WTC11 (cell line): ENCODE measurements at places on chromosomes 11 and 22.
A peak's percentile ranks its signal among the peaks of the same experiment; 100 is the strongest.

GRCh38 chr11:121553389-121553788 is 100.6 kb upstream of the SORL1-AS1 start:
- no peak overlapping the region for H3K4me3 ChIP-seq
- H3K4me1 ChIP-seq: no peaks in the 10 kb centered on the region
- H3K36me3 ChIP-seq: peaks cover 51% of the 10 kb centered on the region
- DNase-seq: no peak

- no peaks in the 10 kb centered on the region for H3K27me3 ChIP-seq
- H3K27ac ChIP-seq: no peak overlapping the region
- H3K36me3 ChIP-seq: no peaks in the 10 kb centered on the region
- peak; percentile 12 for DNase-seq
- H3K4me3 ChIP-seq: no peak overlapping the region
- peaks cover 18% of the 10 kb centered on the region for H3K4me1 ChIP-seq
Measured at GRCh38 chr22:38832005-38832978, 11.5 kb downstream of the NPTXR start.

DNA sequence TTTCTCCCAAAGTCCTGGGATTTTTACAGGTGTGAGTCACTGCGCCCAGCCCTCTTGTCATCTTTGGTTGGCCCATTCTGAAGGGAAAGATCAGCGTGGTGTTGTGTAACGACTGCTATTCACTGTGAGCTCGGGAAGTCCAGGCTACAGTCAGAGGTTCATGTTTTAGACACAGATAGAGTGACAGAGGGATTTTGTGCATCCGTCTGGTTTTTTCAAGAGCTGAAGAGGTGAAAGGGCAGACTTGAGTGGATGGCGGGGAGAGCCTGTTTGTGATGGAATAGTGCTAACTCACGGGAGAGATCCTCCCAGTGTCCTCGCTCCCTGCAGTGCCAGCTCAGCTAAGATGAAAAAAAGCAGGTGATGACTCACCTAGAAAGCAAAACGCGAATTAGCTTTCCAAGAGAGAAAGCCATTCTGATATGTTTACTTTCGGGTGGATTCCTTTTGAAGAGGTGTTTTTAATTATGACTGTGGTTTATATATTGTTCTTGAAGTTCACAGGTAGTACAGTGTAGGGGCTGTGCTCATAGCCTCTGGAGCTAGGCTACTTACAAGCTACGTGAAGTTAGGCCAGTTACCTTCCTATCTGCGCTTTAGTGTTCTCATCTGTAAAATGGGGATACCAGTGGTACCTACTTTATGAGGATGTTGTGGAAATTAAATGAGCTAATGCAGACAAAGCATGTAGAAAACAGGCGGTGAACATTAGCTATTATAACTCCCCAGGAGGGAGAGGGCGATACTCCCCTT is 67.2 kb downstream of the C11orf91 start:
- no peak for DNase-seq
- H3K27ac ChIP-seq: peak overlapping the region; percentile 47
- H3K27me3 ChIP-seq: peaks cover 3% of the 10 kb centered on the region; the same call in 1 of the 2 replicates
- H3K36me3 ChIP-seq: peaks cover 19% of the 10 kb centered on the region

DNA sequence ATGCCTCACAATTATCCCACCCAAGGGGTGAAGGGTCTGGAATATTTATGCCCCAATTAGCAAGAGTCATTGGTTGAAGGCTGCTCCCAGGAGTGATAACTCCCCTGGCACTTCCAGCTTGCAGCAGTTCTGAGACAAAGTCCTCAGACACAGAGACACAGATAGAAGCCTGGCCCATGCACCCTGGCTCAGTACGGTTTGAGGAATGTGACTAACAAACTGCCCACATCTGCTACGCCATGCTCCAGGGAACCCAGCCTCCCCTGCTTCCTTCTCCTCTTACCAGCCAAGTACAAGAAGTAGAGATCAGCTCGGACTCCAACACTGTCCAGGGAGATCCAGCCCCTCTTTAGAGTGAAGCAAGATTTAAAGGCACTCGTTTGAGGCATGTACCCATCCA is 48.5 kb upstream of the BMAL1 start:
- no peak overlapping the region for H3K27ac ChIP-seq
- no peaks in the 10 kb centered on the region for H3K27me3 ChIP-seq
- DNase-seq: no peak
- no peaks in the 10 kb centered on the region for H3K4me1 ChIP-seq
